ENCODE measurements at places on chromosomes 7 and 10.

DNA sequence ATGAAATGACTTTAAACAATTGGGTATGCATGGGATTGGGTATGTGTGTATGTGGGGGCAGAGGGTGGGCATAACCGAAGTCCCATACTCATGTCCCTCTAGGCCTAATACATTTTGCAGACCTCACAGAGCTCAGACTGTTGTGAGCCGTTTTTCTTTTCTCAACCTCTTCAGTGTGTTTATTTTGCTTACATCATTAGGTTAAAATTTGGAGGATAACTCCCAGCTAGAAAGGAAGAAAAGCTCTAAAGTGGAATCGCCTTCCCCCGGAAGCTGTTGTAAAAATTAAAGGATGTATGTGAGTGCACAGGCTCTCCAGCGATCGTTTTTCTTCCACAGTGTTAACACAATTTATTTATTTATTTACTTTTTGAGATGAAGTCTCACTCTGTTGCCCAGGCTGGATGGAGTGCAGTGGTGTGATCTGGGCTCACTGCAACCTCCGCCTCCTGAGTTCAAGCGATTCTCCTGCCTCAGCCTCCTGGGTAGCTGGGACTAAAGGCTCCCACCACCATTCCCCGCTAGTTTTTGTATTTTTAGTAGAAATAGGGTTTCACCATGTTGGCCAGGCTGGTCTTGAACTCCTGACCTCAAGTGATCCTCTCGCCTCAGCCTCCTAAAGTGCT, 1.5 kb upstream of the H2AZ2 start:
- DNase-seq: no peak

DNA sequence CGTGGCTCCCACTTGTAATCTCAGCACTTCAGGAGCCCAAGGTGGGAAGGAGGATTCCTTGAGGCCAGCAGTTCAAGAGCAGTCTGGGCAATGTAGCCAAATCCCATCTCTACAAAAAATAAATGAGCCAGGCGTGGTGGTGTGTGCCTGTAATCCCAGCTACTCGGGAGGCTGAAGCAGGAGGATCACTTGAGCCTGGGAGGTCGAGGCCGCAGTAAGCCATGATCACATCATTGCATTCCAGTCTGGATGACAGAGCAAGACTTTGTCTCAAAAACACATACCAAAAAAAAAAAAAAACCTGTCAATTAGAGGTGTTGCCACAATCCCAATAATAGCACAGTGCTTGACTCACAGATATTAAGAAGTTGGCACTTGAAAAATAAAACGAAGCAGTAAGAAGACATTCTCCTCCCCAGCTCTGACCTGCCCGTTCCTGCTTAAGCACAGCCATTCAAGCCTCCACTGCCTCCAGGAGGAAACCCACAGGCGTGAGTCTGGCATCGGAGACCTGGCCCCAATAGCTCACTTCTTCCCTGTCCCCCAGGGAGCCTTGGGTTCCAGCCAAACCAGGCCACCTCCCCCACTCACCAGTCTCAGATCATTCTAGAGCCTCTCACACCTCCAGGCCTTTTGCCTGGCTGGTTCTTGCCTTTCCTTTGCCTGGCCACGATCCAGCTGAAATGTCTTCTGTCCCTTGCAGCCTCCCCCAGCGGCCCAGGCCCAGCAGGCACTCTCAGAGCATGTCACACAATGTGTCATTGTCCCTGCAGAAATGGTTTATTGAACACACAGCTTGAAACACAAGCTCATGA, 45.3 kb upstream of the GTF2I start:
- DNase-seq: peak; percentile 16

- DNase-seq: peak; percentile 56
These were observed 621.3 kb downstream of the KCNMA1 start for GRCh38 chr10:77016278-77016815.

GRCh38 chr10:65779985-65780384, 1145.9 kb upstream of the LRRTM3 start:
- no peak for DNase-seq

DNA sequence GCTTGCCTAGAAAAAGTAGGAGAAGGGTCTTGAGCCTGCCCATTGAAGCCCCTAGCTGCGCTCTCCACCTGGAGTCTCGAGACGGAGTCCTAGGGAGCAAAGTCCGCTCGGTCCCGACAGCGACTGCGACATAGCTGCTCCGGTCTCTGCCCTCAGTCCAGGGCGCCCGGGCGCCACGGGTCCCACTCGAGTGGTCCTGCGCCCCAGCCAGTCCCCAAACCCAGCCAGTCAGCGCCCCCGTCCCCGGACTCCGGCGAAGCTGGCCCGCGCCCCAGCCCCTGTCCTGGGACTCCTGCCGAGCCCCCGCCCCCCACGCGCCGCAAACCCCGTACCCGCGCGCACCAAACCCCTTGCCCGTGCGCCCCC, 490 bp downstream of the TNS3 start:
- DNase-seq: peak; percentile 19

DNA sequence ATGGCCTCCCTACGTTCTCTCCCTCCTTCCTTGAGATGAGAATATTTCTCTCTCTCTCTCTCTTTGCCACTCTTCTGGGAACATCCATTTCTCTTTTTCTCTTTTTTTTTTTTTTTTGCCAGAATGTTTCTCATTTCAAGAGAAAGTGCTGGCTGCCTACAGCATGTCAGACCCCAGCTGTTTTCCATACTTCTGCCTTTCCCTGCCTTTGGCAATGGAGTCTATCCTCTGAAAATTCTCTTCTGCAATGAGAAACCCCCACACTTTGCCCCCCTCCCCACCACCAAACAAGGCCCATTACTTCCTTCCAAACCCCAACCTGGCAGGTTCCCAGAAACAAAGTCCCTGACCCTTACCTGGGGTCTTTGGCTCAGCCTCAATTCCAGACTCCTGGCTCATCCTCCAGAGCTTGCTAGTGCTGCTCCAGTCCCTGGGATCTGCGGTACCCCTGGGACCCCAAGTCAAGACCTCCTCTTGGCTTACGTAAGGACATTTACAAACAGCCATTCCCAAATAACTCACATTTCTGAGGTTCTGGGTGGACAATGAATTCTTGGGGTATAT, 17.4 kb upstream of the CCL26 start:
- no peak for DNase-seq

DNA sequence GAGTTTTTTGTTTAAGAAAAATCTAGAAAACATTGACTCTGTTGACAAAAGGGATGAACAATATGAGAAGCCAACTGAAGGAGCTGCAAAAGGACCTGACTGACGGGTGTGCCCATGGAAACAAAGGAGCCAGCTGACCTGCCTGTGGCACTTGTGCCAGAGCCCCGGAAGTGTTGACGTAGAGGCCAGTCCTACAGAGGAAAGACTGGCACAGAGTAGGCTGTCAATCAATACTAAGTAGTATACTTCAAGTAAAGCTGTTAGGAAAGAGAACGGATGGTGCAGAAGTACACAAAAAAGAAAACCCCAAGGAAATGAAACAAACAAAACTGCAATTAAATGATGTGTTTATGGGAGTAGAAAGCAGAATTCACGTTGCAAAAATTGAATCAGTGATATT, 19.0 kb upstream of the ABI1 start:
- no peak for DNase-seq

GRCh38 chr10:122549636-122550035, 10.9 kb upstream of the DMBT1 start:
- DNase-seq: no peak

- no peak for DNase-seq
These were observed 384.4 kb downstream of the PARD3 start for GRCh38 chr10:34430685-34431084.

- DNase-seq: peak; percentile 69
These were observed 167.5 kb upstream of the MEOX2 start for GRCh38 chr7:15853832-15854470.

DNA sequence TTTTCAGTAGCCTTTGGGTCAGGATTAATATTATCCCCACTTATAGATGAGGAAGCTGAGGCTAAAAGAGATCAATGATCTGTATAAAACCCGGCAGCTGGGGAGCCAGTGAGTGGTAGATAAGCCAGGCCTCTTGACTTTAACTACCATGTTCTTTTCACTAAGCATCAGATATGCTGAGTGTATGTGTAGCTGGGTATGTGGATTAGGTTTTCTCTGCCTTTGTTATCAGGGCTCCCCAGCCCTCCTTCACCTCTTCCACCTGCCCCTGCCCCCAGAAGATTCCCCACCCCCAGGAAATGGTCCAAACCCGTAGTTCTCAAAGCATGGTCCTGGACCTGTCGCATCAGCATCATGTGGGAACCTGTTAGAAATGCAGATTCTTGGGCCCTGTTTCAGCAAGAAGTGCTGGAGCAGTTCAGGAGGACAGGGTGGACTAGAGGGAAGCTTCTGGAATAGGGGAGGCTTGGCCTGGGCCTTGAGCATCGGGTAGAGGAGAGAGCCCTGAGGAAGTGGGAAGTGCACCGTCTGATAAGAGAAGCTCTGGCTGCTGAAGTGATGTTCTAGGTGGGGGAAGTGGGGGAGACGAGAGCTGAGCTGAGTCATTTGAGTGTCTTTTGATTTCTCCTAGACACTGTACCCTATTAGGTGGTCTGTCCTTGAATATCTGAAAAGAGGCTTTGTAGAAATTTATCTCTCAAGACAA, 101.3 kb downstream of the HIF1AN start:
- DNase-seq: no peak

DNA sequence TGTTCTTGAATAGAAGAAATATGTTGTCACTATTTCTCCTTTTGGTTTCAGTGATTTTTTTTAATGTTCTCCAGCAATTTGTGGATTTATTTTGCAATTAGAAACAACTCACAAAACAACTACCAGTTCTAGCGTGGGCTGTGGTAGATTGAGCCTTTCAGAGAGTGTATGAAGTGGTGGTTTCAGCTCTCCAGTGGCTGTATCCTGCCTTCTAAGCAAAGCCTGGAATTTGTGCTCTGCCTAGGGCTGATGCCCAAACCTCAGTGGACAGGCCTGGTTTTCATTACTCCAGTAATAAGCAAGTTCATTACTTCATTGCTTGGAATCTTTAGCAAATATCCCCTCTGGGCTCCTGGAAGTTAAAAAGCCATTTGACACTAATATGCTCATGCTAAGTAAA, 35.9 kb downstream of the APBB1IP start:
- peak; percentile 72 for DNase-seq

- no peak for DNase-seq
These were observed 67.0 kb downstream of the FAM241B start for GRCh38 chr10:69697006-69697405.

- peak; percentile 18 for DNase-seq
These were observed 9.5 kb upstream of the INTS1 start for GRCh38 chr7:1513657-1514095.

DNA sequence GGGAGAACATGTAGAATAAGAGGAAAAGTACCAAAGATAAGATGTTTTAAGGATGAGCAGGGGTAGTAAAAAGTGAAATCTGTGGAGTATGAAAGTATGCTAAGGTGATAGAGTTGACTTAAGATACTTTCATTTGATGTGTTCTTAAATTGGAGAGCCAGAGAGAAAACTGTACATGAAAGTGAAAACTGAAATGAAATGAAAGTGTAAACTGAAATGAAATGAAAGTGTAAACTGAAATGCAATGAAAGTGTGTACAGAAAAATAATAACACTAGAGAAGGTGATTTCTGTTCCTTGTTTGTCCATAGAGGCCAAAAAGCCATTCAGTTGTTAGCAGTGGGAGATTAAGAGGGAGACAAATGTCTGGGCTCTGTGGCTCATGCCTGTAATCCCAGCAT, 17.5 kb downstream of the AHR start:
- DNase-seq: no peak

GRCh38 chr10:113093188-113094113, 143.4 kb downstream of the TCF7L2 start:
- peak; percentile 39 for DNase-seq

- no peak for DNase-seq
These were observed 211.3 kb upstream of the PPP2R2D start for GRCh38 chr10:131689486-131689885.

DNA sequence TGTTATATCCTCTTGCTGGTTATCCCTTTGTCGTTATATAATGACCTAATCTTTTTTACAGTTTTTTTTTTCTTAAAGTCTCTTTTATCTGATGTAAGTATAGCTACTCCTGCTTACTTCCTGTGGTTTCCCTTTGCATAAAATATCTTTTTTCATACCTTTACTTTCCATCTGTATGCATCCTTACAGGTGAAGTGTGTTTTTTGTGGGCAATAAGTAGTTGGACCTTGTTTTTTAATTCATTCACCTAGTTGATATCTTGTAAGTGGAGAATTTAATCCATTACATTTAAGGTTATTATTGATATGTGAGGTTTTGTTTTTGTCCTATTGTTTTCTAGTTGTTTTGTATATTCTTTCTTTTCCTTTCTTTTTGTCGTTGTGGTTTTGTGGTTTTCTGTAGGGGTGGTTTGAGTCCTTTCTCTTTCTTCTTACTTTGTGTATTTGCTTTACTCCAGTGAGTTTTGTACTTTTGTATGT, 168.6 kb downstream of the MLLT10 start:
- no peak for DNase-seq

DNA sequence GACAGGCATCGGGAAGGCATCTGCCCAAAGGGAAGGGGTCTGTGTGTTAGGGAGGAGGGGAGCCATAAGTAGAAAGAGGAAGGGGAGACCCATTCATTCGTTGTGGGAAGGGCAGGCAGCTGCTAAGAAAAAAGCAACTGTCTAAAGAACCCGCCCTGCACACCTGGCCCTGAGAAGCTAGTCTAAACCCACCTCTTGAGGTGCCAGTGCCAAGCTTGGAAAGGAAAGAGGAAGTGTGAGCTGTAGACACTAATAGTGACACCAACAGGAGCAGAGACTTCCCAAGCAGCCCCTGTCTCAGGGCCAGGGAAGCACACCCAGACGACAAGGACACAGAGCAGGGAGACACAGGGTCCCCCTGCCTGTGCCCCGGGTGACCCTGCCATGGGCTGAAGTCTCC, 40.8 kb upstream of the PRSS58 start:
- no peak for DNase-seq

DNA sequence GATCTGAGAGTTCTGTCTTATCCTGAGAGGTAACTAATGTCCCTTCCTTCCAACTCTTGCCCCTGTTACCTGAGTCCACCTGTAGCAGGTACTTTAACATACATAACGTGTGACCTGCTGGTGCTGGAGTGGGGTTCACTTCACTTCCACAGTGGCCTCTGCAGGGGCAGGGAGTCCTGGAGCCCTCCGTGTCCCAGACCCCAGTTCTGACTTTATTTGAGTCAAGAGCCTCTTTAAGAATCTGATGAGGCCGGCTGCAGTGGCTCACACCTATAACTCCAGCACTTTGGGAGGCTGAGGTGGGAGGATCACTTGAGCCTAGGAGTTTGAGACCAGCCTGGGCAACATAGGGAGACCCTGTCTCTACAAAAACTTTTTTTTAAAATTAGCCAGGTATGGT, 117.0 kb upstream of the RET start:
- DNase-seq: no peak

DNA sequence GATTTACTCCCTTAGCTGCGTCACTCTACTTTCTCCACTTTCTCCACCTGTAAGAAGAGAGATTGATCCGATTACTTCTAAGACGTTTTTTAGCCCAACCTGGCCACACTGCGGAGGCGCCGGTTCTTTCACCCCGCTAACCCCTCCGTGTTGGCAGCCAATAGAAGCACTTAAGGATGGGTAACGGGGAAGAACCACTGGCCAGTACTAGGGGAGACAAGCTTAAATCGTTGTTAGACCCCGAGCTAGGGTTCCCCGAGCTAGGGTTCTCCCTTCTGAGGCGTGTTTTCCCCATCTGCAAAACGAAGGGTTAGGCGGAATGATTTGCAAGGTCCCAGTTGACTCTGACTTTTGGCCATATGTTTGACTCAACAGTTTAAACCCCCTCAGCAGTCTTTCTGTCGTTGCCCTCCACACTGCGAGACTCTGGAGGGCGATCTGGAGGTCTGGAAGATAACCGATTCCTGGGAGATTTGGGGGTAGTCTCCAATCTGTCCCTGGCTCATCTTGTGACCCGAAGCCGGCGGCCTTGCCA, 644 bp downstream of the UMAD1 start:
- peak; percentile 44 for DNase-seq
